ENCODE measurements at places on chromosomes 7 and 10. TPM values are rescaled to one million over a fixed set of nuclear protein-coding genes. Genes with fewer than 3 reads are reported as not detected.

The FAM180A gene
- polyA plus RNA-seq: not detected

The GPR15LG gene
- 0.43 TPM for polyA plus RNA-seq

The TAS2R41 gene
- polyA plus RNA-seq: not detected

The SEC61A2 gene
- polyA plus RNA-seq: 25.7 TPM

The ASB10 gene
- not detected for polyA plus RNA-seq

The NUTM2B gene
- 4.6 TPM for polyA plus RNA-seq

The SGCE gene
- polyA plus RNA-seq: 89.1 TPM

The FOXP2 gene
- polyA plus RNA-seq: 10.4 TPM

The MOGAT3 gene
- polyA plus RNA-seq: 0.90 TPM

The GNAT3 gene
- polyA plus RNA-seq: not detected

The TMEM130 gene
- 4.4 TPM for polyA plus RNA-seq

The SYNPO2L gene
- 0.33 TPM for polyA plus RNA-seq

DNA sequence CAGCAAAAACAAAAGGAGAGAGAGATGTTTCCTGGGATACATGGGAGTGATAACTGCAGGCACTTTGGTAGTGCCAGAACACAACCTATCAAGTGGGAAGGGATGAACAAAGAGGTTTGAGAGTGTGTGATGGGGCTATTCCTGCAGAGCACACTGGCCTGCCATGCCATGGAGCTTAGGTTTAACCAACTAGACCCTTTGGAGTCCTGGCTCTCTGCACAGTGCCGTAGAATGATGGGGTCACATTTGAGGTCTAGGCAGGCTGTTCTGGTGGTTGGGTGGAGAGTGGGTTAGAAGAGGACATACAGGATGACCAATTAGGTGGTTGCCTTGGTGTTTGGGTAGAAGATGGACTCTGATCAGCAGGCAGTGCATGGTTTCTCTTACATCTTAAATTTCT lies 101.9 kb upstream of the HABP2 start:
- DNase-seq: no peak

DNA sequence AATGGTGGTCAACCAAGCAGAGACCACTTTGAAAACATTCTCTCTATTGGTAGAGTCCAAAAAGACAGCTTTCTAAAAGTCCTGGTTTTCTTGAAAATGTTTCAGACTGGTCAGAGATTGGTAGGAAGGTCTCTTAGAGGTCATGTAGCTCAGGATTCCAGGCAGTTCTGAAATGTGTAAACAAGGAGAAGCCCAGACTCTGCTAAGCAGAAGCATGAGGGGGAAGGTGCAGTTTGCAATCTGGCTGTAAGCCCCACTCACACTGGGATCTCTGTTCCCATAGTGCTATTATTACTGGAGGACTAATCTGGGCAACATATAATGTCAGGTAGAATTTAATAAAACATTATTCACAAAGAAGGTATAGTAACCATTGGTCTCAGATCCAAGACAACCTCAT lies 101.1 kb downstream of the MAGI2 start:
- DNase-seq: no peak

DNA sequence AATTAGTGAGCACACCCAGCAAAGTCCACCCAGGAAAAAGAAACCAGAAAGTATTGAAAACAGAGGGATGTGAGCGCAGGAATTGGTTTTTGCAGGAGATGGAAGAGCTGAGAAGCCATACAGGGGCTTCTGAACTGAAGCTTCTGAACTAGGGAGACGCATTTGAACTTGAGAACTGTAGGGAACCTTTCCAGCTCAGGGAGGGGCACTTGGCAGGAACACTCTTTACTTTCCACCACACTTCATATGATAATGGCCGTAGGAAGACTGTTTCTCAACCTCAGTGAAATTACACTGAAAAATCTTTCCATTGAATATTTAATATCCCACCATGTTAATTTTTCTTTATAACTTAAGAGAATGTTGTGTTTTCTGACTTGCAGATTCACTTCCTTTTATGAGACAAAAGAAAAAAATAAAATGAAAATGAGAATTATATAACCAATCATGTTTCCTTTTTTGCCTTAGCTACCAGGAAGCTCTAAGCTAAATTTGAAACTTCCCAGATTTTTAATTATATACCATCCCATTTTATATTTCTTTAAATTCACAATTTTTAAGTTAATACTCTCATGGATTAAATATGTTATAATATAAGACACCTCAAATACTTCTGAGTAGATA lies 98.3 kb upstream of the TCF7L2 start:
- no peak for DNase-seq

DNA sequence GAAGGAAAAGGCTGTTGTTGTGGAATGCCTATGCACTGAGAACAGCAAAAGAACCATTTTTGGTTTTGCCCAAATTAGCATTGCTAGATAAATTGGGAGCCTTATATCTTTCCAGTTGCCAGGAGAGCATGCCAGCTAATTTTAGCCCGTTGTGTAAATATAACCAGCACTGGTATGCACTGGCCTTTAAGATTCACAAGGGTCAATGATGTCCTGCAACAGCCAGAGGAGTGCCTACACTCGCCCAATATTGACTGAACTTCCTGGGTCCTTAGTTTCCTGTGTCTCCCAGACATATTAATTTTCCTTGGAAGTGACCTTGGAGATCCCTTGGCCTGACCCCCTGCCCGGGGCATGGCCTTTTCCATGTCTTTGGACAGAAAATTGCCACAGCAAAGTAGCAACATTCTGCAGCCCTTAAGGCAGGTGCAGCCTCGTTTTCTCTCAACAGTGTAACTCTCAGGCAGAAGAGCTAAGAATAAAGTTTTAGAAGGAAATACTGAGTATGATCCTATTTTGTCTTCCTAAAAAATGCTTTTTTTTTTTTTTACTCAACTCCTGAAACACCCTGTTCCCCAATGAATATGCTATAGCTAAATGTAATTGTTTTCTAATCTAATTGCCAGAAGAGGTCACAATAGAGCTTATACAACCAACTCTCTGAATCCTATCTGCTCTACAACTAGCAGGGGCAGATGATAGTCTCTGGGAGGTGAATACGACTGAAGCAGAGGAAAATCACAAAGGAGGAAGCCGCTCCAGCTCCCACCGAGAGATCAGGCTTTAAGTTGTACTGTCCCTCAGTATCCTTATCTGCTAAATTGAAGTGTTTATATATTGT lies 131.9 kb upstream of the PCGF5 start:
- DNase-seq: no peak

GRCh38 chr7:18675579-18675978 lies 180.0 kb downstream of the HDAC9 start:
- no peak for DNase-seq

DNA sequence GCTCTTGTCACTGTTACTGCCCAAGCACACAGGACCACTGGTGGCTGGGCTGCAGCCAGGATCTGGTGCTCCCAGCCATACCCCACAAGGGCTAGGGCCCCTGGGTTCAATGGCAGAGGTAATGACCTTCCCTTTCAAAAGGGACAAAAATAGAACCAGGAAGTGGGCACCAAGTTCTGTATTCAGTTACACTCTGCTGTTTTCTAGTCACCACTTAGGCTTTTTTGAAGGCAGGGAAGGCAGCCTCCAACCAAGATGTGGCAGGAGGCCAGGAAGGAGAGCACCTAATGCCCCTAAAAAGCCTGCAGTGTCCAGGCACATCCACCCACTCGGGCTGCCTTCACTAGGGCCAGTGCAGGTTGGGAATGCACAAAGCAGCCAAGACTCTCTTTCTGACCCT lies 47.8 kb downstream of the NOD1 start:
- no peak for DNase-seq

GRCh38 chr7:4150731-4151130 lies 531.4 kb upstream of the FOXK1 start:
- no peak for DNase-seq

- DNase-seq: no peak
Measured at GRCh38 chr7:158508802-158509385, 78.7 kb downstream of the PTPRN2 start.

DNA sequence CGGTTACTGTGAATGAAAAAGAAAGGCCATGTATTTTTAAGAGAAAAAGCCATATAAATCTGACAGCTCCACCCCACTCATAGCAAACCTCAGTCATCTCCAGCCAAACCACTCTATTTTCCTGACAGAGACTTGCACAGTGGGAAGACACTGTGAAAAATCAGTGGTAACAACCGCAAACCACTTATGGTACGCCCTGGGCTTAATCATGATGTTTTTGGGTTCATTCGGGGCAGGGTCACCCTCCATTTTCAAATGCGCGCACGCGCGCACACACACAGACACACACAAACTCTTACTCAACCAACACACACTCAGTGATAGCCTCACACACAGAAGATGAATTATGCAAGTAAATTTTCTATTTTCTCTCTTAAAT lies 82.1 kb upstream of the HPS1 start:
- no peak for DNase-seq

DNA sequence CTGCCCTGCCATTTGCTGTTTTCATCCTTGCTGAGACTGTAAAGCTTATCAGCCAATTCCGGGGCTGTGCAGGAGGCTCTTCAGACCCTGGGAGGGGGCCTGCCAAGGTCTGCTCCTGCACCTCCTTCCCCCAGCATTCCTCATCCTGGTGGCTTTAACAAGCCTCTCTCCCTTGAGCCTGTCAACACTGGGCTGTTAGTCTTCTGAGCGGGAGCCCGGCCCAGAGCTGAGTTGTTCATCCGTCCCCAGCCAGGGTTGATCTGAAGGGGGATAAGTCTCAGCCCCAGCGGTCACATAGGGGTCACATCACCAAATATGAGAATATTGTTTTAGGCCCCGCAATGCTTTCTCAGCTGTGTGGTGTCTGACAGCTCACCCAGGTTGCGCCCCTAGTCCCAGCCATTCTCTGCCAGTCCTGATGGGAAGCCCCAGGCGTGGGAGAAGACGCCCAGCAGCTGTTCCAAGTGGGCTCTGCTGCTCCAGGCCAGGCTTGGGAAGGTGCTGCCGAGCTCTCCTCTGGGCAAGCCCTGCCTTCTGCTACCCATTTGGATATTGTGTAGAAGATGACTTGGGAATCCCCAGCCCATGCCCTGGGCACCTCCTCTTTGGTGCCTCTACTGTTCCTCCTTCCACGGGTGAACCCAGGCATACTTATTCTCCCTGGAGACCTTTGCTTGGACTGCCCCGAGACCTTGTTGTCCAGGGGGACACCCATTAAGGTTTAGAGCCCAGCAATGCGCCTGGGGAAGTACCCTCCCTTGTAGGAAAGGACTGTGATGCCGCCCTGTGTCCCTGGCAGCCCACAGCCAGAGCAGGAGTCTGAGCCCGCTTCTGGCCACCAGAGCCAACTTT lies 23.5 kb upstream of the TRIM8 start:
- no peak for DNase-seq

- DNase-seq: no peak
Measured at GRCh38 chr10:128950159-128950915, 516.7 kb upstream of the MGMT start.

DNA sequence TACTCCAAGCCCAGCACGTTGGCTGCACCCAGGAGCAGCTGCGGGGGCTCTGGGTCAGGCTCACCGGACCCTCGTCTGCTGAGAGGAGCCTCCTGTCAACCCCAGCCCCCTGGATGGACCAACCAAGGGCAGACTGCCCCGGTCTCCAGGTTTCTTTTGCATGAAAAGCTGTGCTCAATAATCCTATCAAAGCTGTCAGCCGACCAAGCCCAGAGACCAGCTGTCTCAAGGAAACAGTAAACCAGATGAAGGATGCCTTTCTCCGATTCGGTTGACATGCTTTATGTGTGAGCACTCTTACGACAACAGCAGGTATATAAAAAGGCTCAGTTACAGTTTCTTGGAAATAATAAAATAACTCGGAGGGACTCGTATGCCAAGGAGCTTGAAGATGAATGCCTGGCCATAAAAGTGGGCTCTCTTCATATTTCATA lies 71.6 kb upstream of the BAIAP2L1 start:
- DNase-seq: peak; percentile 70

GRCh38 chr7:151008511-151009323 lies 15.6 kb downstream of the ATG9B start:
- DNase-seq: no peak

- no peak for DNase-seq
Measured at GRCh38 chr7:159028508-159029401, 115.9 kb downstream of the VIPR2 start.

- no peak for DNase-seq
Measured at GRCh38 chr10:86752311-86752710, 4.1 kb upstream of the BMPR1A start.

DNA sequence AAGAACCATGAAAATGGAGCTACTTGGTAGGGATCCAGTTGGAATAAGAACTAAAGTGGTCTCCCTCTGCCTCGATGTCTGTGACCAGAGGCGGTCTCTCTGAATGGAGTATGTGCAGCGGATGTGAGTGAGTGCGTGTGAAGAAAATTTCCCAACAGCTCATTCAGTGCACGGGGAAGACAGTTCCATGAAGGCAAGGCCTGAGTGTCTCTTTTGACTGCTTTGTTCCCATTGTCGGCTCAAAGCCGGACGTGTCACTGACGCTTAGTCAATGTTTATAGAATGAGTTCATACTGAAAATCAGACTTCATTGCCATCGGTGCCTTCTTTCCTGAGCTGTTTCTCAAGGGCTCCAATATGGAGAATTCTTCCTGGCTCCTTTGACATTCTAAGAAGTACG lies 55.3 kb upstream of the GRB10 start:
- DNase-seq: no peak

DNA sequence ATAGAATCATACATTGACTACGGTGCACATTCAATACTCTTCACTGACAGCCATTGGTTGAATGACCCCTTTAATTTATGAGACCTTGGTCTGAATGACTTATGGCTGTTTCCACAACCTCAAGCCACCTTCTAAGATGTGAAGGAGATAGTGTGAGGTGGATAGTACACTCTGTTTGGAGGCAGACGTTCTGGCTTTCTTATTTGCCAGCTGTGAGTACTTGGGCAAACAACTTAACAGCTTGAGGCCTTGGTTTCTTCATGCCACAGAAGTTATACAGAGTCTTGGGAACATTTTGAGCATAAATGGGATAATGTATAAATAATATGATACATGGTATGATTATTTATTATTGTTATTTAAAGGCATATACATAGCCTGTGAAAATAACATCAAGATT lies 62.0 kb downstream of the BPGM start:
- no peak for DNase-seq

DNA sequence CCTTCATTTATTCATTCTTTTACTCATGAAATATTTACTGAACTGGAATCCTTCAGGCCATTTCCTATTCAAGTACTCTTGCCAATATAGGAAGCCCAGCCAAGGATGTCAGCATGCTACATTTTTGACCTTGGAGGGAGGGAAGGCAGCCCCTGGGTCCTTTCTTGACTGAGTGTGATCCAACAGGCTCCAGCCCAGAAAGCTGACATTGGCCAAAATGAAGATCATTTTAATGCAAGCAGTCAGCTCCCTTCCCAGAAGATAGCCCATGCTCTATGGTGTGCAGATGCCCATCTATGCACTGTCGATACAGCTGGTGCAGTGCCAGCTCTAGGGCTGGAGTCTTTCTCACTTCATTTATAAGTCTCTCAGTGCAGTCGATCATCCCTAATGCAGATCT lies 646.0 kb downstream of the KCNMA1 start:
- DNase-seq: no peak

DNA sequence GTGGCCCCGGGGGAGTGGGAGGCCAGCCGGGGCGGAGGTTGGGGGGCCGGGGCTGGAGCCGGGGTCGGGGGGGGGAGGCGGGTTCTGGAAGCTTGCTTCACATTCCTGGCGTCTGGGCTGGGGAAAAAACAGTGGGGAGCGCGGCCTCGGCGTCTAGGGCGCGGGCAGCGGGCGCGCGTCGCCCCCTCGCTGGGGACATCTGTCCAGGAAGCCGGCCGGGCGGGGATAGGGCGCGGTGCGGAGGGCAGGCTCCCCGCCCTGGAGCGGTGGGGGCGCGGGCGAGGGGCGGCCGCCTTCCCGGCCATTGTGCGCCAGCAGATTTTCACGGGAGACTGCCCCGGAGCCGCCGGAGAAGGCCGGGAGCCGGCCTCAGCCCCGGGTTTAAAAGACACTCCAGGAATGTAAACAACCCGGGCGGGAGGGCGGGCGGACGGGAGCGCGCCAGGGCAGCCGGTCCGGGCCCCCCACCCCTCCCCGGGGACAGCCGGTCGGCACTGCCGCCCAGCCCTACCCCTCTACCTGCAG lies 1.4 kb downstream of the ZMIZ1 start:
- peak; percentile 49 for DNase-seq
